ENCODE measurements at places on chromosomes 12 and 14. TPM values are rescaled to one million over a fixed set of nuclear protein-coding genes. Genes with fewer than 3 reads are reported as not detected.

The TAS2R7 gene
- polyA plus RNA-seq, result not detected

The WSCD2 gene
- 1.7 TPM for polyA plus RNA-seq

The TCL1A gene
- polyA plus RNA-seq, result 1.8 TPM

The SOAT2 gene
- polyA plus RNA-seq, result 0.10 TPM

The KRT6B gene
- polyA plus RNA-seq, result 0.25 TPM

Measured in hindlimb muscle (tissue), 1 donor.